ENCODE measurements at places on chromosomes 3 and 15. TPM values are rescaled to one million over a fixed set of nuclear protein-coding genes. Genes with fewer than 3 reads are reported as not detected.
A peak's percentile ranks its signal among the peaks of the same experiment; 100 is the strongest.

- DNase-seq, result no peak
Observed at GRCh38 chr3:129398803-129399144, 29.7 kb downstream of the EFCAB12 start.

- DNase-seq, result no peak
Observed at GRCh38 chr15:66898656-66899386, 166.6 kb upstream of the SMAD3 start.

DNA sequence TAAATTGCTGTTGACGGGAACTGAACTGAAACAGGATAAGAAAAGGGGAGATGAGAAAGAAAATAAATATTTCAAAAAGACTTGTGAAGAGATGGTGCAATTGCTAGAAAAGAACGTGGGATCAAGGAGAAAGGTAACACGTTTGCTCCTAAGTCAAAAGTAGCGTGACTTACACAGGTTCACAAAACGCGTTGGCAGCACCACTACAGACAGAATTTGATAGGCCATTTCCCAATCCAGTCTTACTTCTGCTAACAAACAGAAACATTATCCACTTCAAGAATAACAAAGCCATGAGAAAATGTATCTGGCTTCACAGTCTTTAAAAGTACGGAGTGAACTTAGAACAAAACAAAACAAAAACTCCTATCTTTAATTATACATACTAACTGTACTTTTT lies 75.5 kb downstream of the DPH6 start:
- DNase-seq, result no peak

- DNase-seq, result peak; percentile 41
Observed at GRCh38 chr15:68209735-68210408, 4.7 kb upstream of the CALML4 start.

DNA sequence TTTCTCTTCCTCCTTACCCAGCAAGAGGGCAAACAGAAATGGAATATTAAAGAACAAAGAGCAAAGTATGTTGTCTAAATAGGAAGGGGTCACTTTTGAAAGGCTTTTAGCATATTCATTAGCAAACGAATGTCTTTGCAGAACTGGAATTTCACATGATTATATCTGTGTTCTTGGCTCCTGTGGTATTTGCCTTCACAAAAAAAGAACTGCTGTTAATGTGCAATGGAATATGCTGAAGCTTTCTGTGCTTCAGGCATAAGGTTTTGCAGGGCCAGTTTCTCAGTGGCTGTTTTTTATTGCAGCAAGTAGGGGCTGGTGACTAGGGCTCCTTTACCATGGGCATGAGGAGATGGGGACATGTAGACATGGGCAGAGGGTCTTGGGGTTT lies 173.4 kb downstream of the USP13 start:
- DNase-seq, result no peak

- no peak for DNase-seq
Observed at GRCh38 chr3:112976953-112977352, 2.0 kb upstream of the CD200R1 start.

DNA sequence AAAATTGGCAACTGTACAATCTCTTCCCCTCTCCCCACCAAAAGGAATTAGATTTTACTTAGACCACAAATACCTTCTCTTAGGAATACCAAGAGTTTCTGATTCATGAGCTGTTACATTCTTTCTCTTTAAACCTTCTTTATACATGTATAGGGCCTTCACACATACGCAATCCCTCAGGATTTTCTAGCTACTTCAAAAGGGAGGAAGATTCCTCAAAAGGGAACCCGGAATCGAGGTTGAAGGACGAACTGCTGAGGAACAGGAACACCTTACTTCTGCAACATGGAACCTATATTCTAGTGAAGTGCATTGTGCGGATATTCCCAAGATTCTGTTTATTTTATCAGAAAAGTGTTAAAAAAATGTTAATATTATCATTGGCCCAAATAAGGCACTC lies 52.3 kb downstream of the GABRB3 start:
- DNase-seq, result no peak

- peak; percentile 94 for DNase-seq
Observed at GRCh38 chr15:73991726-73992593, at the start of gene STOML1. TSS of gene STOML1 (minus strand) at chr15:73992295. CDS start at chr15:73992223, 72 bp downstream.

- peak; percentile 40 for DNase-seq
Observed at GRCh38 chr15:78083186-78083585, 5.7 kb upstream of the TBC1D2B start.

DNA sequence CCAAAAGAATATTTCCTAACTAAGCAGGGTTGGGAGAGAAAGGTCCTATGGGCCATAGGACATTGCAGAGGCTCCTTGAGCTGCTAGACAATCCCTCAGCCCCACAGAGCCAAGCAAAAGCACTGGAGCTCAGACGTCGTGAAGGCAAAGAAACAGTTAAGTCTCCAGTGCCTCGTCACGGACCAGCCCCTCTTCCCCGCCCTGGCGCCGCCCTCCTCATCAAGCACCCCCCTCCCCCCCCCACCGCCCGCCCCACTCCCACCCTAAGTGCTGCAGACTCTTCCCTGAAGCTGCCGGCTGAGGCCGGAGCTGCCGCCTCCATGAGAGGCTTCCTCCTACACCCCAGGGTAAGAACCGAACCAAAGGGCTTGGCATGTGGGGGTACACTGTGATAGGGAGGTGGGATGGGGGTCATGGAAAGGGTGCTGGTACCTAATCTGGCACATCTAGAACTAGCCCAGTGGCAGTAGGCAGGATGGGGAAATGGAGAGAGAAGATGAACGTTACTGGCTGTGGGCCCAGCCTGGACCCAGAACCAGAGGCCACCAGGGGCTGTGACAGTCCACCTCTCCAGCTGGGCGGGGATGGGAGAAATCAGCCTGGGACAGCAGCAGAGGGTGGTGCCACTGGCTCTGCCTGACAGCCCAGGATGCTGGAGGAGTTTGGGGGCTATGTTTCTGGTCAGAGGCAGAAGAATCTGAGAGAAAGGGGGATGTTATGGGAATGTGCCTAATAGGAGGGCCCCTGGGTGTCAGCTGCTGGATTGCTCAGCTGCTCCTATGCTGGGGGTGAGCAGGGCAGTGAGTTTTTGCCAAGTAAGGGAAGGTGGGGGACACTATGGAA lies at the start of gene MAP1A:
MAP1A (plus strand) TSS at position 255 of the 843 bp plus-strand sequence. CDS start 3,866 bp downstream, outside the sequence.
- DNase-seq, result peak; percentile 78

DNA sequence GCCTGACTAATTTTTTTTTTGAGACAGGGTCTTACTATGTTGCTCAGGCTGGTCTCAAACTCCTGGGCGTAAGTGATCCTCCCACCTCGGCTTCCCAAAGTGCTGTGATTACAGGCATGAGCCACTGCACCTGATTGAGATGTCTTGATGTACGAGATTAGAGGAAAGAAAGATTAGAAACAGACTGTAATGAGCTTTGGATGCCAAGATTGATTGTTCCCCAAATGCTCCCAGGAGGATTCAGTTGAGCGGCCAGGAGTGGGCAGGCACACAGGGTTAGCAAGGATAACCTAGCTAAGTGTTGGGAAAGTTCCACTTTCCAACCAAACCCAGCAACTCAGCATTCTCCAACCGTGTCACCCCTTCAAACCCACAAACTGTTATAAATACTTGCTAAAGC lies 63.7 kb downstream of the SRGAP3 start:
- DNase-seq, result no peak

DNA sequence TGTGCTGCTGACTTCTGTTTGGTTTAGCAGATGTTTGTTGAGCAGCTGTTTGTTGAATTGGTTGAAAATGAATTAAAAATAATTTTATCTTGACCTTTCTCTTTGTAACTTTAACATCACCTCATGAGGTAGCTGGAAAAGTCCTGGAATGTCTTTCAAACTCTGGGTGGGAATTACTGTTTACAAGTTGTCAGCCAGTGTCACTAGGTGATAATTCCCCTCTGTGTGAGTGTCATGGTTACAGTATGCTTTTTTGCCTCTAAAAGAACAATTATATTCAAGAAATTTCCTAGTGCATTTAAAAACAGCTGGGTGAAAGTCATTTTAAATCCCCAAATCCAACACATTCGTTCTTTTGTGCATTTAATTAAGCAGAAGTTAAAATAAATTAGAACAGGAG lies 113.2 kb downstream of the PTPRG start:
- DNase-seq, result no peak

DNA sequence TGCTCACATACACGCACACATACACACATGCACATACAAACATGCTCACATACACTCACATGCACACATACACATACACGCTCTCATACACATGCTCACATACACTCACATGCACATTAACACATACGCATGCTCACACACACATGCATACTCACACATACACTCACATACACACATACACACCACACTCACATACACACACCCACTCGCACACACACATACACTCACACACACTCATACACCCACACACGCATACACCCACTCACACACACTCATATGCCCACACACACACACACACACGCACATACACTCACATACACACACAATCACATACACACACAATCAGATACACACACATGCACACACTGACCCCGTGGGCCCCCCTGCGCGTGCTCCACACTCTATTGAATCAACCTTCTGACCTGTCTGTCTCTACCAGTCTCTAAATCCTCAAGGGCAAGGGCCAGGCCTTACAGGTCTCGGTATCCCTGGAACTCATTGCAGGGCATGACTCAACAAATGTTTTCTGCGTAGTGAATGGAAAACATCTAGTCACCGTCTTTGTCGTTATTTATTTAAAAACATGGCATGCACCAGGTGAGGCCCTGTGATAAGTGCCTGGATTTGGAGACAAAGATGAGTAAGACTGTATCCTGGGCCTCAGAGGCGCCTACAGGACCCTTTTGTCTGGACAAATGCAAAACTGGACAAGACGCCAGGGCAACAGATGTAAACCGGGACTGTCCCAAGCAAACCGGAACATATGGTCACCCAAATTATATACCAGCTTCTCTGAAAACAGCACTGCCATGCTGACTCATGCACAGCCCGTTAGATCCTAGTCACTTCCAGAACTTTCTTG lies 41.8 kb downstream of the GRK7 start:
- no peak for DNase-seq

- DNase-seq, result no peak
Observed at GRCh38 chr15:83306561-83306960, 22.1 kb upstream of the BNC1 start.

- DNase-seq, result no peak
Observed at GRCh38 chr3:153165261-153165681, 3.2 kb downstream of the RAP2B start.

GRCh38 chr3:10570196-10570946 lies 65.0 kb upstream of the ATP2B2 start:
- peak; percentile 65 for DNase-seq

DNA sequence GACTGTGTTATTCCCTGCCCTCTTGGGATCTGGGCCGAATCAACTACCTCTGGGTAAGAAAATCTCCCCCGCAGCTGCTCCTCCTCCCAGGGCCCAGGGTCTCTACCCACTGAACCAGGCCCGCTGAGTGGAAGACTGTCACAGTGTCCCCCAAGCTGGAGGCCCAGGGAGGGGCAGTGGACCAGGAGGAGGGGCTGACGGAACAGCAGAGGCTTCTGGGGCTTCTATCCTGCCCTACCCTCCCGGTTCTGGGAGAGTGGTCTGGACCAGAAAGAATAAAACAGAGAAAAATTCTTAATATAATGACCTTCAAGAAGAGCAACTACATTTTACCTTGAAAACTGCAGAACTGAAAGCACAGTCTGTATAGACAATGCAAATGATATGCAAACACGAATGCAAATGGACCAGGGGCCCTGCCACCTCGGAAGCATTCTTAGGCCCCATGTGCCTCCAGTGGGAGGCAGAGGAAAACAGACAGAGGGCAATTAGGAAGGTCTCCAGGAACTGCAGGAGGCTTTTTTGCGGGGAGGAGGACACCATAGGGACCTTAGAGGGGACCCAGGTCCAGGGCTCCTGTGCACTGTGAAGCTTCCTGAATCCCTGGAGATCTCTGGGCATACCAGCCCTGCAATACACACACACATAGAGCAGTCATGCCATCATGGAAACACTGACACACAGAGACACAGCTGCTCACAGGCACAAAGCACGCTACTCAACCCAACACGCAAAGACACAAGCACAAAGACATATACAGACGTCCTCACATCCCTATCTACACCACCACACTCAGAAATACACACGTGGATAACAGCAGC lies 12.3 kb downstream of the MEGF11 start:
- no peak for DNase-seq

- DNase-seq, result no peak
Observed at GRCh38 chr3:62873761-62874710, 1.2 kb downstream of the CADPS start.

- no peak for DNase-seq
Observed at GRCh38 chr3:43753741-43754715, 63.3 kb downstream of the ABHD5 start.

The MNS1 gene
- total RNA-seq, result 5.1 TPM

The CPEB1 gene
- total RNA-seq, result 27.1 TPM

The LRRC2 gene
- total RNA-seq, result 2.2 TPM

The CPNE9 gene
- not detected for total RNA-seq

The MOBP gene
- total RNA-seq, result 3.8 TPM

The PLOD2 gene
- 37.2 TPM for total RNA-seq

The MYLK gene
- 51.1 TPM for total RNA-seq

The RPUSD2 gene
- 6.1 TPM for total RNA-seq

The CHP1 gene
- total RNA-seq, result 71.6 TPM
